ENCODE measurements at places on chromosomes 16 and 17.
A peak's percentile ranks its signal among the peaks of the same experiment; 100 is the strongest.

GRCh38 chr16:74732707-74733350 lies 32.2 kb upstream of the MLKL start:
- DNase-seq, result no peak

- DNase-seq, result no peak
These were observed 157.4 kb upstream of the MAF start for GRCh38 chr16:79757968-79758367.

DNA sequence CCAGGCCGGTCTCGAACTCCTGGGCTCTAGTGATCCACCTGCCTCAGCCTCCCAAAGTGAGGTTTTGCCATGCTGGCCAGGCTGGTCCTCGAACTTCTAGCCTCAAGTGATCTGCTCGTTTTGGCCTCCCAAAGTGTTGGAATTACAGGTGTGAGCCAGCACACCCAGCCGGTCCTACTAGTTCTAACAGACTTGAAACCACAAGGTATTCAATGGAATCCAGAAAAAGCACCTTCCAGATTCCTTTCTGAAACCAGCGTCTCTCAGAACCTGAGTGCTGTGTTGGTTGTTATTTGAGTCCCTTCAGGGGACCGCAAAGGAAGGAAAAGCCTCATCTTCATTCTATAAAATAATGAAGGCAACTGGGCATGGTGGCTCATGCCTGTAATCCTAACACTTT lies 4.1 kb downstream of the KRABD2 start:
- DNase-seq, result no peak

DNA sequence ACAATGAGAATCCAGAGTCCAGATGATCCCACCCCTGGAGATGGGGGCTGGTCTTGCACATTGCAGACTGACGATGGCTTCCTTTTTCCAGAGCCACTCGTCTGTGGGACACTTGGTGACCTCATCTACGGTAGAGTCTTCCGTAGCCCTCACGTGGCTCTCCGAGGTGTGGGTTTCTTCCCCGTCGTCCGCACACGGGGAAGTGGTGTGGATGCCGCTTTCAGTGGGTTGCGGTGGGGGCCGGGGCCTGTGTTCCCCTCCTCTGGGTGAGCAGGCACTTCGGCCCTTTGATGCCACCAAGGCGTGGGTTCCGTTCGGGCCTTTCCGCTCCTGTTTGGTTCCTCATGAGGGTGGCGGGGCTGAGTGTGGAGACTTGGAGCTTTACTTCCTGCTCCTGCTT lies 21.4 kb downstream of the BAIAP2 start:
- no peak for DNase-seq

- no peak for DNase-seq
These were observed 24.2 kb upstream of the NXPH3 start for GRCh38 chr17:49551221-49552069.

DNA sequence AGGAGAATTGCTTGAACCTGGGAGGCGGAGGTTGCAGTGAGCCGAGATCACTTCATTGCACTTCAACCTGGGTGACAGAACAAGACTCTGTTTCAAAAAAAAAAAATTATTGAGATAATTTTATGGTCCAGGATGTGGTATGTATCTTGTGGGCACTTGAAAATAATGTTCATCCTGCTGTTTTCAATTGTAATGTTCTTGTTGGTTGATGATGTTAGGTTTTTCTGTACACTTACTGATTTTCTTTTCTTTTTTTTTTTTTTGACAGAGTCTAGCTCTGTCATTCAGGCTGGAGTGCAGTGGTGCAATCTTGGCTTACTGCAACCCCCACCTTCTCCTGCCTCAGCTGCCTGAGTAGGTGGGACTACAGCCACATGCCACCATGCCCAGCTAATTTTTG lies 29.7 kb downstream of the TBX21 start:
- DNase-seq, result no peak

DNA sequence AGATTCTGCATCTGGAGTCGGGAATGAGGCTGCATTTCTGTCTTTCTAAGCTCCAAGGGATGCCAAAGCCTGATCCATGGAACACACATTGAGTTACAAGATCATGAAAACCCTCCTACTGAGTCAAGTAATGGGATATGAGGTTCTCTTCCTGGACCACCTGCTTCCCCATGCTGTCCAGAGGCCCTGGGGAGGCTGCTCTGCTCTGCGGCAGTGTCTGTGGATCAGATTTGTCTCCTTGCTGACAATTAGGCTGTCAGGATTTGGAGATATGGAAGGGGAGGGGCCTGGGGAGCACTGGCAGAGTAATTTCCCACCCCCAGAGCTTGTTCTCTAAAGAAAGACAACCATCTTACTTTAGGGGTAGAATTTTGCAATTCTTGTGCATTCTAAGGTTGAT lies 33.0 kb downstream of the C16orf95 start:
- DNase-seq, result no peak

DNA sequence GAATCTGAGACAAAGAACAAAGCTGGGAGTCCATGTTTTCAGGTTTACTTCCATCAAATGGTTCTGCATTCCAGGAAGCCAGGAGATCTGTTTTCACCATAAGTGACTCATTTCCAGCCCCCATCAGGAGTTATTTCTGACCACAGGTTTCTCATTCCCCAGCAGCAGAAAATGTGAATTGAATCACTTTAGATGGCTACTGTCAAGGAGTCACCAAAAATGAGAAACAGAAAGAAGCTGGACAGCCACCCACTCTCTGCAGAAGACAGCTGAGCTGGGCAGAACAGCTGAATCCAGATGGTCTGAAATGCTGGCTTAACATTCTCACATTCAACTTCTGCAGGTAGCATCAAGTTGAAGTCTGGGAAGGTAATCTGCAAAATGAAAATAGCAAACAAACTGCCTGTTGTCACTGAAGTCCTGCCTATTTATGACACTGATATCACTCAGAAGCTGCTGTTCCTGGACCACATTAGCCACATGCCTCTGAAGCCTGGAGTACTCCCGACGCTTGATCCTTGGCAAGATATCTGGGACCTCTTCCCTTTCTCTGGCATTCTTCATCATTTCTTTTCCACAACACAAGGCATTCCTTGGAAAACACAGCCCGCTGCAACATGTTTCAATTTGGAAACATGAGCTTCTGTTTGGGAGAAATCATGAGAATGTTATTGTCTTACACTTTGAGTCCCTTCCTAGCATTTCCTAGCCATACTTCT lies 15.3 kb downstream of the CCL11 start:
- peak; percentile 58 for DNase-seq

DNA sequence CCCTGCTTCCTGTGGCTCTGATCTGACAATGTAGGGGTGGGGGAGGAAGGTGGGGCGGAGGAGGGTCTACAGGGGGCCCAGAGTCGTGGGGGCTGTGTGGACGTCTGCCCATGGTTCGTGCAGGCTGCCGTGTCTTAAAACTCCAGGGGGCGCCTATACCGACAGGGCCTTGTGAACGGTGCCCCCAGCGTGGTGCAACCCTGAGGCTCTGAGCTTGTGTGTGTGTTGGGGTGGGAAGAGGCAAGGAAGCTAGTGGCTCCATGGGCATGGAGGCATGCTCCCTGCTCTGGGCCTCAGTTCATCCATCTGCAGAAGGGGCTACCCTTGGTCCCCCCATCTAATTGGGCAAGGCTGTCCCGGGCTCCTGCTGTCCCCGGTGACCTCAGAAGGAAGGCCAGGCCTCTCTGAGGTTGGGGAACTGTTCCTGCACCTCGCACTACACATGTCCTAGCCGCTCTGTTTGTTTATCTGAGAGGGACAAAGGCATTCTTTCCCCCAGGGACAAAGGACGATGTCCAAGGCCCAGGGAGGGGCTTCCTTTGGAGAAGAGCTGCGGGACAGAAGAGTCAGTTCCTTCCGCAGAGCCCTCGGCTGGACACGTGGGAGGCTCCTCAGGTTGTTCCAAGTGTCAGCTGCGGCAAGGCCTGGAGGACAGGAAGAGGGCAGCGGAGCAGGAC lies 13.5 kb downstream of the CA4 start:
- no peak for DNase-seq

- no peak for DNase-seq
These were observed 115.0 kb upstream of the CIBAR2 start for GRCh38 chr16:85227084-85227945.

DNA sequence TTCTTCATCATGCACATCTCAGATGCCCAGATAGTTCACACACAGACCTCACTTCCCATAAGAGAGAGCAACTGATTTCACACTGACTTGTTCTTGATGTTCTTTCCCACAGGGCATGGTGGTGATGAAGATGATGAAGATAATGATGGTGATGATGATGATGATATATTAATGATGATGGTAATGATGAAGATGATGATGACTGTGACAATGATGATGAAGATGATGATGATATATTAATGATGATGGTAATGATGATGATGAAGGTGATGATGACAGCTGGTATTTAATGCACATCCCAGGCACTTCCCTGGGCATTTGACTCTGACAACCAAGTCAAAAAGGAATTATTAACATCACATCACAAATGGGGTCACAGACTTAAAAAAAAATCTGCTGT lies 225.2 kb downstream of the MAF start:
- no peak for DNase-seq

GRCh38 chr16:5541356-5541755 lies 443.8 kb upstream of the EEF2KMT start:
- no peak for DNase-seq

GRCh38 chr17:33012522-33013033 lies 20.9 kb downstream of the SPACA3 start:
- peak; percentile 96 for DNase-seq

- no peak for DNase-seq
These were observed 2.6 kb downstream of the KIFC3 start for GRCh38 chr16:57799600-57800199.

GRCh38 chr17:69057280-69057679 lies 3.4 kb downstream of the ABCA9 start:
- DNase-seq, result no peak

DNA sequence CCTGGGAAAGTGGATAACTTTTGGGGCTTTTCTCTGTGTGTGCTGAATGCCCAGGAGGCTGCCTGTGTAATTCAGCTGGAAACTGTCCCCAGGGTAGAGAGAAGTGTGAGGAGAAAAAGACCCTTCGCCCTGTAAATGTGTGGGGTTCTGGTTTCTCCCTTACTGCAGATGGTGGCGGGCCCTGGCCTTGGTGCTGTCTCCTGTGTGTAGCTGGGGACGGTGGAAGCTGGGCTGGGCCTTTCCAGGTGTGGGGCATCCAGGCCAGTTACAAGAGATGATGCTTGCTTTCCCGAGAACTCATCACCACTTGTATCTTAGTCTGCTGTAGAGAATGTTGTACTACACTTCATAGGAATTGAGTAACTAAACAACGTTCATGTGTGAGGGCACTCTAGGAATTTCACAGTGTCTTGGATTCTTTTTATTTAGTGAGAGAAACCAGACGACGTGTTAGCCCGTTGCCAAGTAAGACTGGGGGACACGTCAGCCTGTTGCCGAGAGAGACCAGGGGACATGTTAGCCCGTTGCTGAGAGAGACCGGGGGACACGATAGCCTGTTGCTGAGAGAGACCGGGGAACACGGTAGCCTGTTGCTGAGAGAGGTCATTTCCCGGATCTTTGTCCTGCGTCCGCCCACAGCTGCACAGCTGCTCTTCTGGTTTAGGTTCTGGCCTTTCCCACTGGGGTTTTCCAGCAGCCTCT lies 43.1 kb downstream of the TBCD start:
- DNase-seq, result peak; percentile 45

DNA sequence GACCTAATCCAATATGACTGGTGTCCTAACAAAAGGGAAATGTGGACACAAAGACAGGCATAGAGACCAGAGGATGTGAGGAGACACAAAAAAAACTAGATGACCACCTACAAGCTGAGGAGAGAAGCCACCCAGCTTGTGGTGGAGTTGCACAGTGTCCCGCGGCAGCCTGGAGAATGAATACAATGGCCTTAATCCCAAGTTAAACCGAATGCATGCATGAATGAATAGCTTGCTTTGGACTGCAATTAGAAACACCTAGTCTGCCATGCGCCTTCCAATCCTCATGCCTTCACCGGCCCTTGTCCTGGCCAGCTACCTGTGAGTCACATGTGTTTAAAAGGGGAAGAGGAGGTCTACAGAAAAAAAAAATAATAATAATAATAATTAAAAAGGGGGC lies 72.0 kb downstream of the CNGB1 start:
- no peak for DNase-seq

GRCh38 chr16:27665881-27666280 lies 115.9 kb downstream of the KATNIP start:
- no peak for DNase-seq

- peak; percentile 86 for DNase-seq
These were observed 1.0 kb upstream of the MFAP4 start for GRCh38 chr17:19387921-19388521.

DNA sequence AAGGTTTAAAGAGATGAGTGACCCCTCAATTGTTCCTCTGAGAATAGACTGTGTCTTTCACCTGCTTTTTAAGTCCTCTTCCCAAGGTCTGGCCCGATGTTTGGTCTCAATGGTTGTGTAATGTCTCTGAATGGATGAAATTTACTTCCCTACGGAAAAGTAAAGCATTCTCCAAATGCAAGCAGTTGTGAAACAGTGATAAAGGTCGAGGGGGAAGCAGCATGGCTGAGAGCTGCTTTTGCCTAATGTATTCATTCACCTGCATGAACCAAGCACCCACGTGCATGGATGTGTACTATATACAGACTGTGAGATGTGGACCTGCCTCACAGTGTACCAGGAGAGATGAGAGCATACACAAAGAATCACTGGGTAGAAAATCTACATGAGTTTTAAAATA lies 11.4 kb downstream of the MRPS23 start:
- no peak for DNase-seq

DNA sequence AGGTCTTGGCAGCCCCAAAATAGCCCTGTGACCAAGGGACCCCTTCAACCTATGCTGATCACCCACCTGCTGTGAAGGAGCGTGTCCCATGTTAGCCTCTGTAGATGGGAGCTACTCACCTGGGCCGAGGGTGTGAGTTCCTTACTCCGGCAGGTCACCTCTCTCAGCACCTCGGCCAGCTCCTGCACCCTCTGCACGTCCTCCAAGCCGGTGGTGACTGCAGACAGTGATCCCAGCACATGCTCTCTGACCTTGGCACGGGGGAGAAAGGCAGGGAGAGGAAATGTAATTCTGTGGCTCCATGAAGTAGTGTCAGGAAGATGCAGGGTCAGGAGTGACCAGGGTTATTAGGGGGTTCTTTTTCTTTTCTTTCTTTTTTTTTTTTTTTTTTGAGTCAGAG lies 67.7 kb upstream of the BCO1 start:
- DNase-seq, result peak; percentile 9

DNA sequence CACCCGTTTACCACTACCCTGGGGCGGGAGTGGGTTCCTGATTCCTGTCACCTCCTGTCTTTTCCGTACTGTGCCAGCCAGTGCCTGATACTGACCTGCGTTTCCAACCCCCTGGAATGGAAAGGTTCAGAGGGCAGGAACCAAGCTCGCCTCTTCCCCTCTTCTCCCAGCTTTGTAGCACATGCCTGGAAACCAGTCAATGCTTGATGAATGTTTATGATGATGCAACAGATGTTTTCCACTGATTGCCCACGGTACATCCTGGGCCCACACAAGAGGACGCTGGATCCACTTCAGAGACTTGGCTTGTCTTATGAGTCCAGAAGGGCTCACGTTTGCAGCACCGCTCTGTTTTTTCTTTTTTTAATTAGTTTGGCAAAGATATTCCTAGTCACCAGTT lies 262.0 kb downstream of the CPPED1 start:
- no peak for DNase-seq

- peak; percentile 53 for DNase-seq
These were observed 44.7 kb downstream of the CYTH1 start for GRCh38 chr17:78737332-78737731.

- DNase-seq, result peak; percentile 45
These were observed 579 bp upstream of the CYBA start for GRCh38 chr16:88651276-88651988.
